ENCODE measurements at places on chromosomes 16 and 17. TPM values are rescaled to one million over a fixed set of nuclear protein-coding genes. Genes with fewer than 3 reads are reported as not detected.

The HES7 gene
- not detected for polyA plus RNA-seq

The DRC3 gene
- 14.5 TPM for polyA plus RNA-seq

The TBC1D3I gene
- not detected for polyA plus RNA-seq

GRCh38 chr16:67249178-67250044 is 632 bp downstream of the SLC9A5 start:
- DNase-seq = no peak

GRCh38 chr16:86961171-86961601 is 356.0 kb downstream of the C16orf95 start:
- peak; percentile 57 for DNase-seq

- no peak for DNase-seq
These were observed 3.9 kb downstream of the PLEKHG4 start for GRCh38 chr16:67283039-67283825.

DNA sequence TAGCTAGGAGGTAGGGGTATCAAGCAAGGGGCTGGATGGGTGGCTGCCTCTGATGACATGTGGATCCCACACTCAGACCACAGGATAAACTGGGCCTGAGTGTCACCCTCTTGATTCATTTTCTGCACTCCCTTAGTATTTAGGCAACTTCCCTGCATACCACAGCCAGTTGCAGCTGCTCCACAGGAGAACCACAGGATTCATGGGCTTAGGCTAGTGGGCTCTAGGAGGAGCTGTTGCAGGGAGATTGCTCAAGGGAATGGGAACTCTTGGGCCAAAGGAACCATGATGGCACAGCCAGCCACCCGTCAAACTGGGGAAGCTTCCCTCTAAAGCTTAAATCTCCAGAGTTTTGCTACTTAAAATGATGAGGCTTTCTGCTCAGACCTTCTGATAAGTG is 269.7 kb upstream of the ASIC2 start:
- DNase-seq = no peak

DNA sequence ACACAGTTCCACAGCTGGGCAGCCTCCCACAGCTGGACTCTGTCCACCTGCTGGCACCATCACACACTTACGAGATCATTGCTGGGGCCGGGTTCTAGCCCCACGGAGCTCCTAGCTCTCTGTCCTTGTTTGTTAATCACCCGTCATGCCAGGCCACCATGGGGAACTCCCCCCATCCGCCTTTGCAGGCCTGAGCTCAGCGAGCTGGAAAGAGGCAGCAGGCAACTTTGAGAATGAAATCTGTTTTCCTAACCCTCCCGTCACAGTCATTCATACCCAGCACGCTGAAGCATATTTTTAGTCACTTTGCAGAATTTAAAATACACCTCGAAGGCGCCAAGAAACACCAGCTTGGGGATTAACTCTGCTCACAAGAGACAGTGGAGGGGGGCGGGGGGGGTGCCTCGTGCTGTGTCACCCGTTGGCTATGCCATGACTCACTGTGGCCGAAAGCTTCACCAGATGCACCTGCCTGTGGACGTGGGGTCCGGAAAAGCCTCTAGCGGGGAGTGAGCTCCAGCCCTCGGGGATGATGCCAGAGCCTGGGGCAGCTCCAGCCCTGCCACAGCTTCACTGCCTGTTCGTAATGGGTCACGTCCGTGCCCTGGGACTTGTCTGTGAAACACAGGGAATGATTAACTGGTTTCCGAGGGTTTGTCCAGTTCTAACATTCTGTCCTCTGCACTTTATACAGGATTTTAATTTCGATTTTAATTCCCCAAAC is 1.4 kb upstream of the SPNS2 start:
- DNase-seq = no peak

GRCh38 chr17:32518646-32519227 is 31.9 kb downstream of the CDK5R1 start:
- no peak for DNase-seq

- no peak for DNase-seq
These were observed 1.7 kb downstream of the RPH3AL start for GRCh38 chr17:350706-351448.

DNA sequence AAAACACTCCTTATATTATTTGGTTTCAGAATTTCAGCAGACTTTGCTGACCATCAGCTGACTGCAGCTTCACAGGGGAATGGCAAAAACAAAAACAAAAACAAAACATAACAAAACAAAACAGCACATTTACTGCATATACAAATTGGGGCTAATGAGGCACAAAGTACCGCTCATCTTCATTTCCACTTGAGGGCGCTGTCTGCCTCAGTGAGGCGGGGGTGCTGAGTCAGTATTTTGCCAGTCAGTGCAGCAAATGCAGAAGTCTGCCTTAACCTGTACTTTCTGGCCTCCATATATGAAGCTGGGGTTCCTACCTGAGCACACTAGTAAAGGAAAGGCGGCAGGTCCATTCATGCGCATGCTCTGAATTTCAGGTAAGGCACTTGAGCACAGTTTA is 13.5 kb upstream of the DYNLRB2 start:
- no peak for DNase-seq

DNA sequence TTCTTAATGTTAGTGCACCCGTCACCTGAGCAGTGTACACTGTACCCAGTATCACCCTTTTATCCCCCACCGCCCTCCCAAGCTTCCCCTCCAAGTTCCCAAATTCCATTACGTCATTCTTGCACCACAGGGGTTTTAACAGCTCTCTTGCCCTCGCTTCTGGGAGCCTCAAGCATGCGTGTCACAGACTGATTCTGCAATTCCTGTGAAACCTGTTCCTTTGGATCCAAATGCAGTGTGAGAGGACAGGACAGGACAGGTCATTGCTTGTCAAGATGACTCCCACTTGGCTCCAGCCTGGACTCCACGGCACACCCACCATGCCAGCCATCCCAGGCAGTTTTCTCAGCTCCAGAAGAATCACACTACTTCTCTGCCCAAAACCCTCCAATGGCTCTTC is 44.1 kb downstream of the CYB5D2 start:
- DNase-seq = no peak

DNA sequence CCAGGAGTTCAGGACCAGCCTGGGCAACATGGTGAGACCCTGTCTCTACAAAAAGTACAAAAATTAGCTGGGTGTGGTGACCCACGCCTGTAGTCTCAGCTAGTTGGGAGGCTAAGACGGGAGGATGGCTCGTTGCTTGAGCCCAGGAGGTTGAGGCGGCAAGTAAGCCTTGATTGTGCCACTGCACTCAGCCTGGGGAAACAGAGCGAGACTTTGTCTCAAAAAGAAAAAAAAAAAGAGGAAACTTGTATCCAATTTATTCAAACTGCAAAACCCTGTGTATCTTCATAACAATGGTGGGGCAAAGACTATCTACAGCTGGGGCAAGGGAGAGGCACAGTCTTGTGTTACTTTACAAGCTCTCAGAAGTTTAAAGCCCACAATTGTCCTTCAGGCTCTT is 21.5 kb downstream of the GRB7 start:
- DNase-seq = no peak

Data from right renal cortex interstitium (tissue), 3 donors.